ENCODE measurements at places on chromosomes 2 and 18.

DNA sequence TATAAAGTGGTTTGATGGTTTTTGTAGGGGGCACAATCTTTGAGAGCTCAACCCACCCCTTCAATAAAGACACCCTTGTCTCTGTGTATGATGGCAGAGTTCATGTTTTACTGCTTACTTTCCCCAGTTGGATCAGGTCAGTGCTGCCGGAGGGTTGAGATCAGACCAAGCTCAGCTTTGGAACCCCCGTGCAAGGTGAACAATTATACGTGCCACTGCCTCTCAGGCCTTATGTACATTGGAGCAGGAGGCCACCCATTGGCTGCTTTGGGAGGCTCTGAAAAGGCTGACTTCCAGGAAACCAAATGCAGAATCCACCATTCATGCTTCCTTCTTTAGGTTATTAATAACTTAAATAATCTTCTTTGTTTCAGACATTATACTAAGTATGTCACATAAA, 103.4 kb upstream of the EPAS1 start:
- DNase-seq, result no peak

- peak; percentile 35 for DNase-seq
These were observed 120.0 kb upstream of the EPC2 start for GRCh38 chr2:148524519-148524919.

DNA sequence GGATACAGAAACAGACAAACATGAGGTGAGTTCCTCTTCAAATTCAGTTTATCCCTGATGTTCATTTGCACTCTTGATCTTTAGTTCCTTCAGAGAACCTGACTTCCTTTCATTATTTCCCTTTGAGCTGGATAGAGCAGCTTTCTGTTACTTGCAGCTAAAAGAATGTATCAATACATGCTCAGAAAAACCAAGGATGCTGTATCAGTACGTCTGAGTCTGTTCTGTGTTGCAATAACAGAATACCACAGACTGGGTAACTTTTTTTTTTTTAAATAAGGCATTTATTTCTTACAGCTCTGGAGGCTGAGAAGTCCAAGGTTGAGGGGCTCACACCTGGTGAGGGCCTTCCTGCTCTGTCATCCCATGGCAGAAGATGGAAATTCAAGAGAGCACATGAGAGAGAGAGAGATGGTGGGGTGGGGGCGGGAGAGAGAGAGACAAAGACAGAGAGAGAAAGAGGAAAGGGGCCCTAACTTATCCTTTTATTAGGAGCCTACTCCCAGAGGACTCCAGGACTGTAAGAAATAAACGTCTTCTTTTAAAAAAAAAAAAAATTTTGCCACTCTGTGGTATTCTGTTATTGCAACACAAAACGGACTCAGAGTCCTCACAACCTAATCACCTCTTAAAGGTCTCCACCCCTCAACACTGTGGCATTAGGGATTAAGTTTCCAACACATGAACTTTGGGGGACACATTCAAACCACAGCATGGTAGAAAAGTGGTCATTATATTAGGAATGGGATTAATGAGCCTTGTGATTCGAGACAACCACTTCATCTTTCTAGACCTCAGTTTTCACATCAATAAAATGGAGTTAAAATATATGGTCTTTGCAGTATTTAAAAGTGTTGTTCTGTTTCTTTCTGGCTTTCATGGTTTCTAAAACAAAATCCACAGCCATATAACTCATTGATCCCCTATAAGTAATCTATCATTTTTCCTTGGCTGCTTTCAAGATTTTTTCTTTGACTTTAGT, 18.4 kb upstream of the SELENOI start:
- DNase-seq, result no peak

- no peak for DNase-seq
These were observed at the start of gene IGFBP5 for GRCh38 chr2:216695401-216695821. Gene IGFBP5 (minus strand): TSS chr2:216695549. CDS start chr2:216694775, 774 bp downstream.

DNA sequence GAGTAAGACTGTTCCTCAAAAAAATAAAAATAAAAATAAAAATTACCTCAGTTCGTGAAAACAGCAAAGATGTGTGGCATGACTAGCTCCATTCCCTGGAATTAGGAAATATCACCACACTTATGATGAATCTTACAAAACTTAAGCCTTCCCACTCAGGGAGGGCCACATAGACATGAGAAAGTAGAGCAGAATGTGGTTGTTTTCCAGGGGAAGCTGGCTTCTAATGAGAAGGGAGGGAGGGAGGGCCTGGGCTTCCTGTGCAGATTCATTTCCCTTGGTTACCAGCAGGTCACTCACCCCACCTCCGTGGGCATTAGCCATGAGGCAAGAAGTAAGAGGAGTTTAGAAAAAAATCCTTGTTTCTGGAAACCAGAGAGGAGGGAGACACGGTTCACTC, 95.9 kb upstream of the RMDN2 start:
- no peak for DNase-seq

- no peak for DNase-seq
These were observed 105.9 kb downstream of the RBMS1 start for GRCh38 chr2:160387558-160388262.

DNA sequence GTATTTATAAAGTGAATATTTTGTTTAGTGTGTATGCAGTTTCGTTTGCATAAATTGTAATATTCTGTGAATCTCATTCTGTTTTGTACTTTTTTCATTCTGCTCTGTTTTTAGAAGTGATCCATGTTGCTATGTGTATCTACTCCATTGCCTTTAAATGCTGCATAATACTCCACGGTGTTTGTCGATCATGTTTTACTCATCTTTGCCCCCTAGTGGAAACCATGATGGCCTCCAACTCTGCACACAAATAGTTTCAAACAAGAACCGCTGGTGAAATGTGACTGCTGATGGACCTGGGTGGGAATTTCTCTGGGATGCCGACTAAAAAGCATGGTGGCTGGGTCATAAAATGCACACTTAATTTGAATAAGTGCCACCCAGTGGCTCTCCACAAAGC, 32.0 kb upstream of the SKOR2 start:
- DNase-seq, result no peak

GRCh38 chr2:215386566-215386965, 49.3 kb downstream of the FN1 start:
- DNase-seq, result no peak

GRCh38 chr2:238425505-238425978, 1.2 kb upstream of the ASB1 start:
- DNase-seq, result no peak

DNA sequence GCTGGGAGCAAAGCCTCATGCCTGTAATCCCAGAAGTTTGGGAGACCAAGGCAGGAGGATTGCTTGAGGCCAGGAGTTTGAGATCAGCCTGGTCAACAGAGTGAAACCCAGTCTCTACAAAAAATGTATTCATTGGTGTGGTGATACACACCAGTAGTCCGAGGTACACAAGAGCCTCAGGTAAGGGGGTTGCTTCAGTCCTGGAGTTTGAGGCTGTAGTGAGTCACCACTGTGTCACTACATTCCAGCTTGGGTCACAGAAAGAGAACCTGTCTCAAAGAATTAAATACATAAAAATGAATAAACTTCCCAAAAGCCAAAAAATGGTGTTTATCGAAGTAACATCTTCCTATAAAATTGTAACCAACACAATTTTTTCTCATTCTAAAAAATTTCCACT, 568.1 kb upstream of the LINC00305 start:
- no peak for DNase-seq

DNA sequence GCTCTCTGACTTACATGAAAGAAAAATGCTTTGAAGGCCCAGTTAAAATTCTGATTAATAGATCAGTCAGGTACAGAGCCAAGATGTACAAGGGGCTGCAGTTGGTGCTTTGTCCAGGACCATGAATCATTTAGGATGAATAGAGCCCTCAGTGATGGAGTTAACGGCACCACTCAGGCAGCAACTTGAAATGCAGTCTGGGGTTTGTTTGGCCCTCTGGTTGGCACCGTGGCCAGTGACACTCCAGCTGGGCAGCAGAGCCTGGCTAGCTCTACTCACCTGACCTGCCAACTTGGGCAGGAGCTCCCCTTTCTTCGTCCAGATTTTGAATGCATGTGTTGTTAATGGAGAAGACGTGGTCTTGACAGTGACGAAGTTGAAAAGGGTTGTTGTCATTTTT, 493.0 kb upstream of the ACVR2A start:
- DNase-seq, result no peak

Measured in stimulated activated CD4-positive, alpha-beta T cell treated with anti-CD3 and anti-CD28 coated beads, TNF-alpha, amount 100 ng/mL, for 1 hour (primary cell).